ENCODE measurements at places on chromosomes 7 and 10. TPM values are rescaled to one million over a fixed set of nuclear protein-coding genes. Genes with fewer than 3 reads are reported as not detected.

The OSBPL3 gene
- 11.0 TPM for total RNA-seq

DNA sequence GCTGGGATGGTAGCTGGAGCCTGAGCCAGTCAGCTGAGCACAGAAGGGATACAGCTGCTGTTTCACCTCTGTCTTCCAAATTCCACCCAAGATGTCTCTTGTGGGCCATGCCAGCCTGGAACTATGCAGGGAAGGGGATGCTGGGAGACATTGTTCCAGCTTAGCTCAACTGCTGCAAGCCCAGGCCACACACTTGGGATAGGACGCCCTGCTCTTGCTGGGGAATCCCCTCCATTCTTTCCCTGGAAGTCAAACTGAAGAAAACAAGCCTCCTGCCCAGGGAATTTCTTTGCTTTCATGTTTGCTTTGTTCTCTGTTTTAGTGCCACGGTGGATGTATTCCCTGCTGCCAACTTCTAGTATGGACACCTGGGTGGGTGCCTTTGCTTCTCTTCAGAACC lies 55.2 kb upstream of the CDK13 start:
- no peak for DNase-seq

DNA sequence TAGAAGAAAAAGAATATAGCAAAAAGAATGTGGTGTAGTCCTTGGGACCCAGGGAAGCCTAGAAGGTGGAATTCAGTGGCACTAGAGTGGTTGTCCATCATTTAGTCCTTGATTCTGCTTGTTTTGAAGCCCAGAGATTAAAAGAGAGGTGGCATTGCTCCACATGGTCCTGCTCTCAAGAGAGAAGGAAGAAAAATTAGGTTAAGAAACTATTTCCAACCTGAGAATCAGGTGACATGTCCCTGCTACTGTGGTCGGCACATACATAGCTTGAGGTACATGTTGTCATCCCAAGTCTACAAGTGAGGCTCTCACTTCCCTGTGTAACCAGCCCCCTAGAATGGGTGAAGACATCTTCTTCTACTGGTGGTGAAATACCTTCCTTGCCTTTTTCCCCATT lies at the start of gene OR9A2:
Gene OR9A2 (minus strand): TSS at position 101 of the 400 bp plus-strand sequence. CDS start 0 bp downstream, at position 101.
- DNase-seq = no peak

The EIF5AL1 gene
- total RNA-seq = 0.07 TPM

DNA sequence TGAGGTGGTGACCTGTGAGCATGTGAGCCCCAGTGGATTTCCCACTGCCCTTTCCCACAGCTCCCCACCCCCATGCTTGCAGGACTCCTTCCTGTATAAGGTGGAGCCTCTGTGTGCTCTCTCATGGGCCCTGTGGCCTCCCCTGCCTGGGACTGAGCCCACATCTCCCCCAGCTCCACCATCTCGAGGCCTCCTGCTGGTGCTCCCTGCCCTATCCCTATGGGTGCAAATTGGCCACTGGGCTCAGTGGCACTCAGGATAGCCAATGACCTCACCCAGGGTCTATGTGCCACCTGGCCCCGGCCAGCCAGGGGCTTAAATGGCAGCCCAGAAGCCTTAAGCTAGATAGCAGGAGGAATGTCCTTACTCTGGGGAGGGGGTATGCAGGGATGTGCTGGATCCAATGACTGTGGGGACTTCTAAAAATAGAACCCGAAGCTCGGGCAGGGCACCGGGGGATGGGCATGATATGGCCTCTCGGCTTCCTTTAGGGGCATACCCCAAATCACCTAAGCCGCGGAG lies 2.0 kb downstream of the LDB3 start:
- DNase-seq = no peak

The TDRD1 gene
- total RNA-seq = not detected

The STEAP1B gene
- total RNA-seq = 0.58 TPM

GRCh38 chr7:142689439-142690120 lies 59.7 kb upstream of the PRSS1 start:
- no peak for DNase-seq

The GBX1 gene
- 0.20 TPM for total RNA-seq

The MUC12 gene
- total RNA-seq = 1.1 TPM

- DNase-seq = no peak
Observed at GRCh38 chr10:33818343-33818742, 483.9 kb upstream of the NRP1 start.

The DMBT1 gene
- not detected for total RNA-seq

GRCh38 chr7:155371884-155372781 lies 74.5 kb downstream of the INSIG1 start:
- no peak for DNase-seq

- no peak for DNase-seq
Observed at GRCh38 chr10:53356616-53357349, 584.2 kb upstream of the MBL2 start.

DNA sequence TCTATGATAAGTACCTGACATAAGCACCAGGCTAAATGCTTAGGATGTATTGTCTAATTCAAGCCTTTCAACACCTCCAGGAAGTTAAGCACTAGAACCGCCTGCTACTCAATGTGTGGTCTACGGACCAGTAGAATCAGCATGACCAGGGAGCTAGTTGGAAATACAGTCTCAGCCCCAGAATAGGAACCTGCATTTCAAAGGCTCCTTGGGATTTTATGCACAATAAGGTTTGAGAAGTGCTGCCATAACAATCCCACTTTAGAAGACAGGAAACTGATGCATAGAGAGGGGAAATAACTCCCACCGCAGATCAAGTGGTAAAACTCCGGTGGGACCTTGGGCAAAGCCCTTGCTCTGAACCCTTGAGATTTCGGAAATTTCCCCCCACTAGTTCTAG lies 8.8 kb upstream of the DUSP5 start:
- no peak for DNase-seq

DNA sequence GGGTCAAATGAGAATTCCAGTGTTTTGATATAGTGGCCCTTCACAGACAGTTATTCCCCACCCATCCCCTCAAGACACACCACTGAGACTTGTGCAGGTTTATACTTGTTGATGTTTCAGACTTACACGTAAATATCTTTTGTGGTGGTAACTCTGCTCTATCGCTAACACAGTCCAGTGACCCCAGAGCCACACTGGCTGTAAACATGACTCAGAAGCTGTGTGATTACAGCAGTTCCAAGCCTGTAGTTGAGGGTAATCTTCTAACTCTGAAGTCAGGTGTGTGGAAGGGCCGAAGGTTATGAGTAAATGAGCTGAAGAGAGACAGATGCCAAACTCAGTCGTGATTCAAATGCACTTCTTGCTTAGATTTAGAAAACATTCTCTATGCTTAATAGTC lies 19.4 kb downstream of the NOBOX start:
- no peak for DNase-seq

GRCh38 chr10:18376650-18377049 lies 236.4 kb downstream of the CACNB2 start:
- no peak for DNase-seq

The SSC4D gene
- total RNA-seq = 26.2 TPM

The ANKRD61 gene
- 0.29 TPM for total RNA-seq

The C7orf25 gene
- 5.8 TPM for total RNA-seq

The ZNF503 gene
- total RNA-seq = 58.3 TPM
